Tongue (tissue), 3 donors: ENCODE measurements at places on chromosomes 6 and 20.

- no peak for DNase-seq
These were observed 27.7 kb upstream of the PTPN1 start for GRCh38 chr20:50482396-50482981.

GRCh38 chr20:45833883-45834796, 541 bp downstream of the SNX21 start:
- DNase-seq = peak; percentile 88

- no peak for DNase-seq
These were observed 121.0 kb upstream of the GJE1 start for GRCh38 chr6:142011775-142012174.

GRCh38 chr20:4483486-4483885, 238.2 kb upstream of the PRND start:
- no peak for DNase-seq

DNA sequence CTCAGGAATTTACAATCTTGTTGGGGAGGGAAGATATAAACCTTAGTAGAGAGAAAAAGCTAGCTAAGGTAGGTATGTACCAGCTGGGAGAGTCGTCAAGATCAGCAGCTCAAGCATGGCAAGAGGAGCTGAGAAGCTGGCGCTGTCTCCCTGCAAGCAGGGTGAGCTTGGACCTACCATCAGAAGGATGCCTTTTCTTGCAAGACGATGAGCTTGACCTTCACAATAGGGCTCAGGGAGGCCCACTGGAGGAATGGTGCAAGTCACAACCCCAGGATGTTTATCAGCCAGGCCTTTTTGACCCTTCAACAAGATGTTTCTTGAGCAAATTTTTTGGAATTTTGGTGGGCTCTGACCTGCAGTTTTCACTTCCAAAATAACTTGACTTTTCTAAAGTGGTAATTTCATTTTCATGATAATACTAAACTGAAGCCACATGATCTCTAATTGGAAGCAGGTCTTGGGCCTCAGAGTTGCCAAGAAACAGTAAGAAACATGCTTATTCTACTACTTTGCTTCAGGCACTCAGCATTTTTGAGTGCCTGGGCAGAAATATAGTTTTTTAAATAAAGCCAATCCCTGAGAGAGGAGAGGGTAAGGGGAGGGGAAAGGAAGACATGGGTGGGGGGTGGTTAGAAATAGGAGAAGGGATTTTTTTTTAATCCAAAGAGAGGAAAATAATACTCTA, 258.1 kb downstream of the CLIC5 start:
- DNase-seq = peak; percentile 74
